NCI-H1092 (cell line): ENCODE measurements at places on chromosomes 4 and X.

DNA sequence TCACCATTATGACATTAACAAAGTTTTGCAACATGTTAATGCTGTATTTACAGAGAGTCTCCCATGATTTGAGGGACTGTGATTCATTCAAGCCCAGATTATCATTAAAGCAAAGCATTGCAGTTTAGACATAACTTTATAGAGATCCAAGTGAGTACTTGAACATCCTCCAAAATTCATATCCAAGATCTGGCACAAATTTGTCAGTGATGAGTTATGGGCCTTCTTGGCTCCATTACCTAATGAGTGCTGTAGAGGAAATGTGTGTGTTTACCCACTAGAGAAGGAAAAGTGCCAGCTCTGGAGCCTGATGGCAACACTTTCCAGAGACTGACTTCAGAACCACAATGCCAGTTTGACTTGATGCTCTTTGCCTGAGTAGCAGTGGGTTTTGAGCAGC, 432.3 kb downstream of the GALNTL6 start:
- DNase-seq = no peak

GRCh38 chr4:17583941-17584340, 6.9 kb downstream of the LAP3 start:
- no peak for DNase-seq

- DNase-seq = no peak
Measured at GRCh38 chr4:137749466-137749865, 217.2 kb upstream of the PCDH18 start.

GRCh38 chrX:100895365-100896075, 21.4 kb upstream of the NOX1 start:
- peak; percentile 2 for DNase-seq

- DNase-seq = no peak
Measured at GRCh38 chr4:7781366-7781765, 158.3 kb downstream of the AFAP1 start.

- no peak for DNase-seq
Measured at GRCh38 chr4:53788621-53789020, 197.3 kb upstream of the LNX1 start.

DNA sequence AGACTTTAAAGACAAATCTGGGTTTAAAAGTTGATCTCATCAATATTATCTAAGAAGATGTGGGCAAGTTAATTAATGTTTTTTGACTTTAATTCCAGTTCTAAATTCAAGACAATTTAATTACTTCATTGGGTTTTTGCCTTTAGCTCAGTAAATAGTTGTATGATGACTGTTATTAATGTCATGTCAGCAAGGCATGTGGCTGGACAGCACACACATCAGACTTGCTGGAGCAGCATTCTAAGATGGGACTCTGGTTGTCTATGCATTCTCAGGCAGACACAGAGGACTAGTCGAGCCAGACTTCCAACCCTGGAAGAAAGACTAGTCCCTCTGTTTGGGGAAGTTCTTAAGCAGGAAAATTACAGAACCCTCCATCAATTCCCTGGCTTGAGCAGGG, 180.7 kb upstream of the GK2 start:
- no peak for DNase-seq

DNA sequence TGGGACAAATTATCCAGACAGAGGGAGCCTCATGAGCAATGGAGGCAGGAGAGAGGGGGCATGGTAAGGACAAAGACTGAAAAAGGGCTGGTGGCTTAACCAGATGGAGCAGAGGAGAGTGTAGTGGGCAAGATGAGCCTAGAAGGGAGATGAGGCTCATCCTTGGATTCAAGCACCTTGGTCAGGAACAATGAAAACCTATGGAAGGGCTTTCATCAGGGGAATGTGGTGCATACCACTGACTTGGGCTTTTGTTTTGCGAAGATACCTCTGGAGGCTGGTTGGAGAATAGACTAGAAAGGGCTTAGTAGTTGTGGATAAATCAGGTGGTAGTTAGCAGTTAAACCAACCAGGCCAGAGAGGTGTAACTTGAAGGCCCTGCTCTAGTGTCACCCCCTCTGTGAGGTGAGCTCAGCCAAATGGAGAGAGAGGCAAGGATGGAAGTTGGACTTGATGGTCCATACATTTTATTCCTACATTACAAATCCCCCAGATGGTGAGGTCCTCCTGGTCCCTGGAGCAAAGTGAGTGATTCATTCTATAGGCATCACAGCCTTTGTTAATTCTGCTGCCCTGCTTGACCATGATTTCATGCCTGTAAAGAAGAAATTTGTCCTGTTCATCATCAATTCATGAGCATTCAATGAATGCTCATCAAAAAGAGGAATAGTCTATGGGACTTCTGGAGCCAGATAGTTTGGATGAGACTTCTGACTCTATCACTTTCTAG, 264.8 kb upstream of the IGFBP7 start:
- no peak for DNase-seq

DNA sequence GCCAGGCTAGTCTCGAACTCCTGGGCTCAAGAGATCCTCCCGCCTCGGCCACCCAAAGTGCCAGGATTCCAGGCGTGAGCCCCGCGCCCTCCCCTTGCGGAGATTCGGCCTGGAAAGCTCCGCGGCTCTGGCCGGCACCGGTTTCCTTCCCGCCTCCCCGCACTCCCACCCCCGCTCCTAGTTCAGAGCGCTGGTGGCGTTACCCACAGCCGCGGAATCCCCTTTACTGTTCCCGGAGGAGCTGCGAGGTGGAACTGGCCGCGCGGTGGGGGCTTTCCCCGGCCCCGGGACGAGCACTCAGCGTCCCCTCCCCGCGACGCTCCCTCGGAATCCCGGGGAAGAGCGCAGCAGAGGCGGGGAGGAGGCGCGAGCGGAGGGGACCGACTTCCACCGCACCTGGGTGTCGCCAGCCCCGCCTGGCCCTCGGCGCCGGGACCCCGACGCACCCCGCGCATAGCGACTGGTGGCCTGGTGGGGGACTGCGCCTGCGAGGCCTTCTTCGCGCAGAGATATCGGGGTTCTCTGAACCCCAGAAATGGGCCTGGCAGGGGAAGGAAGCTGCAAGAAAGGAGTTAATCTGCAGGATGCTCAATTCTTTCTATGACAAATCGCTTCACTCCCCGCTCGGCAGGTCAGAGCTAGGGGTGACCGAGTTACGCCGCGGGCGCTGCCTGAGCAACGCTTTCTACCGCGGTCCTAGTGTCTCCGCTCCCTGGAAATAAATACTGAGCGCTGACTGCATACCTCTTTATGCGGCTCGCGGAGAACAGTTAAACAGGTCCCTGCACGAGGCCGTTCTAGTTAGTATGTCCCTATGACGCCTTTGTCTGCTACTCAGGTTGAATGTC, 14.6 kb upstream of the SLC25A4 start:
- peak; percentile 3 for DNase-seq

DNA sequence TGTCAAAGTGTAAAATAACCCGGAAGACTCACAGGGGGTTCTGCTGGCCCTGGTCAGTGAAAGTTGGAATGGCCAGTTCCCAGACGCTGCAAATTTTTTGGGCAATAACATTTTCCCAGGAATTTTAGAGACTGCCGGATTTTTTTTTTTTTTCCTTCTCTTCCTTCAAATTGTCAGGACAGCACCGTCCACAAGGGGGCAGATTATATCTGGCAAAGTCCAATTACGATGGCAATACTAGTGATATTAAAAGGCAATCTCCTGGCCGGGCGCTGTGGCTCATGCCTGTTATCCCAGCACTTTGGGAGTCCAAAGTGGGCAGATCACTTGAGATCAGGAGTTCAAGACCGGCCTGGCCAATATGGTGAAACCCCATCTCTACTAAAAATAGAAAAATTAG, 20.5 kb downstream of the SLC25A5 start:
- DNase-seq = peak; percentile 41

DNA sequence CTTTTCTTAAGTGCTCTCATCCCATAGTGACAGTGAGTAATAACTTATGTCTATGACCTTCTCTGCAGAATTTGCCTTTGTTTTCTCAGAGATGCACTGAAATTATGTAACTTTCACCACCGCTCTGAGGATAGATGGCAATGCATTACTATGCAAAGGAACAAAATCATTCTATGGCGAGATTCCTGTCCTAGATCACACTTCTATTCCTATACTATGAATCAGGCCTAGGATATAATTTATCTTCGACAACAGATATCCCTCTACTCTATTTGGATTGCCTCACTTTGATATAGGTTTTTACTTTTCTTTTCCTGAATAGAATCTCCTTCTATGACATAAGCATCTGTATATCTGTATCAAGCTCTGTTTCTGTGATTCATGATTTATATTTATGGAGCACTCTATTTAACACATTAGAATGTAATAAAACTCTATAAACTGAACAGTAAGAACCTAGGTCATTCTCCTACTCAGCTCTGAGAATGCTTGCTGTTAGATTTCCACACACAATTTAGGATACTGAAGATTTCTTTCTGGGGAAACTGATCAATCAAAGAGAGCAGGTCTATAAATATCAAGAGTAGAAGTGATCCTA, 1082.3 kb upstream of the ADGRL3 start:
- DNase-seq = no peak

DNA sequence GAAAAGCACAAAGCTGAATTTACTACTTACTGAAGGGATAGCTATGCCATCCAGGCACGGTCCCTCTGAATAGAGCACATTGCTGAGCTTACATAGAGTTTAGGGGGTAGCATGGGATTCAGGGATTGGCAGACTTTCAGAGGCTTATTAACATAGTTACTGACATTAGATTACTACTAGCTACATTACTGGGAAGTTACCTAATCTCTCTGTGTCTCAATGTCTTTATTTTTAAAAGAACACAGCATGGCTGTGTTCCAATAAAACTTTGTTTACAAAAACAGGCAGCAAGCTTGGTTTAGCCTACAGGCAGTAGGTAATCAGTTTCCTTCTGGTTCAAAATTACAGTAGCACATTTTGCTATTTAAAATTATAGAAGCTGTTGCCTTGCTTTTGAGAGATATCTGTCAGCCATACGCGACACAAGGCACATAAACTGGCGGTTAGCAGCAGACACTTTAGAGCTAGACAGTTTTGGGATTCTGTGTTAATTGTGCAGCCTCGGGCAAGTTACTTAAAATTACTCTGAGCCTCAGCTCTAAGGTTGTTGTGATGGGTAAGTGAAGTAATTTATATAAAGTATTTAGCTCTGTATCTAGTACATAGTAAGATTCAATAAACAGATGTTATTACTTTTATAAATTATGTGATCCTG, 6.9 kb downstream of the KLHL8 start:
- no peak for DNase-seq

- DNase-seq = no peak
Measured at GRCh38 chr4:185955826-185956543, 113.0 kb upstream of the TLR3 start.

DNA sequence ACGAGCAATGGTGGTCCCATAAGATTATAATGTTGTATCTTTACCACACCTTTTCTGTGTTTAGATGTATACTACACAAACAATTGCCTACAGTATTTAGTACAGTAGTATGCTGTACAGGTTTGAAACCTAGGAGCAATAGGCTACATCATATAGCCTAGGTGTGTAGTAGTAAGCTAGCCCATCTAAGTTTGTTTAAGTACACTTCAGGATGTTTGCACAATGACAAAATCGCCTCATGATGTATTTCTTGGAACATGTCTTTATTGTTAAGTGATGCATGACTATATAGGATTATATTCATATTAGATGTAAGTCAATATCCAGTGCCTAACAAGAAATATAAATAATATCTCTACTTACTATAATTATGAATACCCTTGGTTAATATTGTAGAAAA, 104.6 kb downstream of the SLC10A6 start:
- DNase-seq = no peak

GRCh38 chr4:101993002-101993841, 202.7 kb downstream of the BANK1 start:
- no peak for DNase-seq

DNA sequence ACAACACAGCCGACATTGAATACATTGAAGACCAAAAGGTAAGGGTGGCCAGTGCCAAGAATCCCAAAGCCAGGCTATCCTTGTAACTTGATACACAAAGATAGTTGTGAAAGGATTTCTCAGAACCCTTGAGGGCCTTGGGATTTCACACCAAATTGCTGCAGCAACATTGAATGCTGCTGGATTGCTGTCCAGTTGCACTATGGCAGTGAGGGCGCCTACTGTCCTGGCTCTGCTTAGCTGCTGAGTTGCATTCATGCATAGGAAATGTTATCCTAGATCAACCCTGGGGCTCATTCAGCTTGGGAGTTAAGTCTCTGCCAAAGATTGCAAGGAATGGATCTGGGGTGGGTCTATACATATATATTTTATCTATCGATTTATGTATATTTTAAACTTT, 38.7 kb downstream of the LONRF3 start:
- DNase-seq = no peak

DNA sequence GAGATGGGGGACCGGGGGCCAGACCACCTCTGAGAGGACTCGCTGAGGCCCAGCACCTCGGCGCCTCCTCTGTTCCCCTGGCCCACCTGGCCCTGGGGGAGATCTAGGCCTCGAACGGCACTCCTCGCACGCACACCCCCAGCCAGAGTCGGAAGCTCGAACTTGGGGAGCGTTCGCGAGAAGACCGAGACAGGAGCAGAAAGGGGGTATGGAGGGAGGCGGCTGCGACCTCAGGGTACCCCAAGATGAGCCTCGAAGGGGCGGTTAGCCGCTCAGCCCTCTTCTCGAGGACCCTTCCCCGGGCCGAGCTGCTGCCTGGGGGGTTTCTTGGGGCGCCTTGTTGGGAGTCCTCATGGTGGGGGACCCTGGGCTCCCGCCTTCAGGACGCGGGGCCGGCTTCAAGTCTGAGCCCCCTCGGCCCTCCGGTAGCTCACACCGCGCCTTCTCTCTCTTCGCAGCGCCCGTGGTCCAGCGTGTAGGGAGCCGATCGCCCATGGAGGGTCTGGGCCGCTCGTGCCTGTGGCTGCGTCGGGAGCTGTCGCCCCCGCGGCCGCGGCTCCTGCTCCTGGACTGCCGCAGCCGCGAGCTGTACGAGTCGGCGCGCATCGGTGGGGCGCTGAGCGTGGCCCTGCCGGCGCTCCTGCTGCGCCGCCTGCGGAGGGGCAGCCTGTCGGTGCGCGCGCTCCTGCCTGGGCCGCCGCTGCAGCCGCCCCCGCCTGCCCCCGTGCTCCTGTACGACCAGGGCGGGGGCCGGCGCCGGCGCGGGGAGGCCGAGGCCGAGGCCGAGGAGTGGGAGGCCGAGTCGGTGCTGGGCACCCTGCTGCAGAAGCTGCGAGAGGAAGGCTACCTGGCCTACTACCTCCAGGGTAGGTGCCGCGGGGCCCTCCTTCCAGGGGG, 706 bp downstream of the DUSP9 start:
- DNase-seq = no peak

DNA sequence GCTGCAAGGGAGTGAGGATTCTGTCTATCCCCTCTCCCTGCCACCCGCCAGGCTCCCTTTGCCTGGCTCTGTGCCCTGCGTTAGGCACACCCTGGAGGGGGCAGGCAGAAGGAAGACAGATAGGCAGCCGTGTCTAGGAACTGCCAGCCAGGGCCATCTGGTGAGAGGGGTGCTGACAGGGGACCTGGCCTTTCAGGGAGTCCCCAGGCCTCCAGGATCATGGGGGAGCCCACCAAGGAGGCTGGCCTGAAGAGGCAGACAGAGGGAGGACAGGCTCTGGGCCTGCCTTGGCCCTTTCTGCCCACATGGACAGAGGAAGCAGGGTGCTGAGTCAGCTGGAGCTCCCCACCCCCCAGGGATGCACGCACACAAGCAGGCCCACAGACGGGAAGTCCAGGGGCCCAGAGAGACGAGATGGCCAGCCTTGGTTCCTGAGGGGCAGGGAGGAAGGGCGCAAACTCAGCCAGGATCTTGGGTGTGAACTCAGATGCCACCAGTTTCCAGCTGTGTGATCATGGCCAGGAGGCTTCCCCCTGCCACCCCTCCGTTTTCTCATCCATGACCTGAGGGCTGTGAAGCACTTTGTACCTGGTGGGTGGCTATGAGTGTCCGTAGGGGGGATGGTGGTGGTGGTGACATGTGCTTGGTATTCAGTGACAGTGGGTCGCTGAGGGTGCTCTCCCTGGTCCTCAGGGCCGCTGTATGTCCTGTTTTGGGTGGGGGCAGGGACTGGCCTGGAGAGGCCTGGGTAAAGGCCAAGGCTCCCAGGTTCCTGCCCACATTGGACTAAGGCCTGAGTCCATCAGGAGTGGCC, 1.8 kb downstream of the SH3BP2 start:
- no peak for DNase-seq
